GDM1 (cell line): ENCODE measurements at places on chromosomes 1 and 21.

GRCh38 chr1:113388621-113389358, 1.5 kb upstream of the MAGI3 start:
- no peak for DNase-seq

- DNase-seq, result no peak
These were observed 223.0 kb downstream of the PLA2G4A start for GRCh38 chr1:187051618-187052232.

GRCh38 chr1:184416481-184416880, 29.7 kb downstream of the C1orf21 start:
- no peak for DNase-seq

GRCh38 chr1:219476116-219476515, 136.8 kb downstream of the ZC3H11B start:
- no peak for DNase-seq

- no peak for DNase-seq
These were observed 23.0 kb downstream of the TATDN3 start for GRCh38 chr1:212814537-212815334.

DNA sequence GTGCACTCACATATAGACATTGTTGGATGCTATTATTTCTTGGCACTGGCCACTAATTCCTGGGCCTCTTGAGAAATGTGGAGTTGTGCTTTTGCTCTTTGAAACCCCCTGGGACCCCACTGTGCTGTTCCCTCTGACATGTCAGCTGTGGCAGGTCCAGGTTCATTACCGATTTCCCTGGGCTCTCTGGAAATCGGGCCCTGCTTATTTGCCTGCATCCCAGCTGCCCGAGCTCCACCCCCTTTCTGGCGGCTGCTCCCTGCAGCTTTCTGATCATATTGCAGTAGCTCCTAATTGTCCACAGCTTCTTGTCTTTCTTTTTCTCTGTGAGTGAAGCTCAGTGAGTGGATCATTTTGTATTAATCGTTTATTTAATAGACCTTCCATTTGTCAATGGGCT, 183.7 kb upstream of the FAM78B start:
- no peak for DNase-seq

DNA sequence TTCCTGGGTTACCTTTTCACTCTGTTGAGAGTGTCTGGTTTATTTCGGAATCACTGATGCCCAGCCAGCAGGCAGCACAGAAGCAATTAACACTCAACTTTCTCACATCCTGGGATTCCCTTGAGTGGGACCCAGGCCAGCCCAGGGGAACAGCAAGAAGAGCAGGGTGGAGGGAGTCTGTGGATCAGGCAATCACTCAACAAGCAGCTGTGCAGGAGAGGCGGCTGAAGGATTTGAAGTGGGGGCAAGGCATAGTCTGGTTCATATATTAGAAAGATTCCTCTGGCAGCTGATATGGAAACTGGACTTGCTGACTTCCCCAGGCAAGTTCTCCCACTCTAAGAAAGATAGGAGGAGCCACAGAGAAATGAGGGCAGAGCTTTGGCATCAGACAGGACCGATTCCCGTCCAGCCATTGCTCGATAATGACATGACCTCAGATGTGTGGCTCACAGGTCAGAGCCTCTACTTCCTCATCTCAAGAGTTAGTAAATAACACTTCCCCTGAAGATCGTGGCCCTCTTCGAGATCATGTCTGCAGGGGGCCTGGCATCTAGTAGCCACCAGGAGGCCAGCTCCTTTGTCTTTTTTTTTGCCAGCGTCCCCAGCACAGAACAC, 12.4 kb downstream of the EPHA8 start:
- no peak for DNase-seq

- no peak for DNase-seq
These were observed 14.2 kb downstream of the COL6A2 start for GRCh38 chr21:46111857-46112724.

GRCh38 chr1:154565876-154566275, 1.7 kb upstream of the CHRNB2 start:
- DNase-seq, result no peak

DNA sequence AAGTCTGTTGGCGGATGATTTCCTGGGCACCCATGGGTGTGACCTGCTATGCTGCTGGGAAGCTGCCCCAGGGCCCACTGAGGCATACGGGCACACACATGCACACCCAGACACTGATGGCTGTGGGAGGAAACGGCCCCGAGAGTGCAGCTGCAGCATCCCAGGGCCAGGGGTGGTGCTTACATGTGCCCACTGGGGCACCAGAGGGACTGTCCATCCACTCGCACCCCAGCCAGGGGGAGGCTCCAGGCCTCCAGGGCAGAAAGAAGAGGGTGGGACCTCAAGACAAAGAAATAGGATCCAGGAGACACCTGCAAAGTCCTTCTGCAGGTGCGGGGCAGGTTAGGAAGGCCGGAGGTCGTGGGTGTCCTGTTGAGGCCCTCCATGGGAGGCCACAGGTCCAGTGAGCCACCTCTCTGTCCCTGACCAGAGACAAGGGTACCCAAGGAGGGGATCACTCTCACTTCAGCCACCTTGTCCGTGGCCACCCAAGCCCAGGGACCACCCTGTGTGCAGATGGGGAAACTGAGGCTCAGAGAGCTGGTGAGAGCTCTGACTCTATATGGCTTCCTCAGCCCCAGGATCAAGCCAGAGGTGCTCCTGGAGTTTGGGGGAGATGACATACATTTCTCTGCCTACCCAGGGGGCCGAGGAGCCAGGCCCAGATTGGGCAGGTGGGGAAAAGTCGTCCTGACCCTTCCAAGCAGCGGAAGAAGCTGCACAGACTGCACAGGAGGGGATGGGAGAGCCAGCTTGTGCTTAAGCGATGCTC, 57.1 kb downstream of the WNT9A start:
- DNase-seq, result no peak

DNA sequence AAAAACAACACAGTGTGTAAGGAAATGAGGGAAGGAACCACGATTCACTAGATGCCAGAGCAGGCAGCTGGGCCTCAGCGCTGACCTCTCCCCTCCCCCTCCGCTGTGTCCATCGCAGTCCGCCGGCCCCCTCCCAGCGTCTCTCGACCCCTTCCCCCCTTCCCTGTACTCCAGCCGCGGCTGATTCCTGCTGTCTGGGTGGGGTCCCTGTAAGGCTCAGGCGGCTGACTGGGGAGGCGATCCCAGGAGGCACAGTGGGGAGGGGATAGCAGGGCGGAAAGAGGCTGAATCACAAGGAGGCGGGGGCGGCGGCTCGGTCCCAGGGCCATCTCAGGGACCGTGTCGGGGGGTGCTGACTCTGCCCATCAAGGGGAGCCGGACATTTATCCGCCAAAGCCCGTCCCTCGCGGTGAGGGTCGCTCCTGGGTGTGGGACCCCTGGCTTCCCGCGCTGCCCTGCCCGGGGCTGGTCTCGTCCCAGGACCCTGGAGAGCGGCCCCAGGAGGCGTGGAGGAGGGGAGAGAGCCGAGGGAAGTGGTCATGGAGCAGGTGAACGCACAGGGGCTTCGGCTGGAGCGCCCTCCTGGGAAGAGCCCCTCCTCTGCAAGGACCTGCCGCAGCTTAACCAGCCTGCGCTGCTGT, 241.9 kb downstream of the PTPRU start:
- no peak for DNase-seq

DNA sequence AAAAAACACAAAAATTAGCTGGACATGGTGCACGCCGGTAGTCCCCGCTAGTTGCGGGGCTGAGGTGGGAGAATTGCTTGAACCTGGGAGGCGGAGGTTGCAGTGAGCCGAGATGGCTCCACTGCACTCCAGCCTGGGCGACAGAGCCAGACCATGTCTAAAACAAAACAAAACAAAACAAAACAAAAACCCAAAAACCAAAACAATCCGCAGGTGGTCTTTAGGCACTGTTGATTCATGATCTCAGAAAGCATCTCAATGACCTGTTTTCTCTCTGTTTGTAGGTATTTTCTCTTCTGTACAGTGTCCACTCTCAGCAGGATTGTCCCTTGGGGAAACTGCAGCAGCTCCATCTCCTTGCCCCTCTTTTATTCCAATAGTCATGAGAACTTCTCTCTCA, 74.9 kb upstream of the ADGRL2 start:
- DNase-seq, result no peak

GRCh38 chr21:37292941-37293340, 25.8 kb upstream of the VPS26C start:
- DNase-seq, result no peak

DNA sequence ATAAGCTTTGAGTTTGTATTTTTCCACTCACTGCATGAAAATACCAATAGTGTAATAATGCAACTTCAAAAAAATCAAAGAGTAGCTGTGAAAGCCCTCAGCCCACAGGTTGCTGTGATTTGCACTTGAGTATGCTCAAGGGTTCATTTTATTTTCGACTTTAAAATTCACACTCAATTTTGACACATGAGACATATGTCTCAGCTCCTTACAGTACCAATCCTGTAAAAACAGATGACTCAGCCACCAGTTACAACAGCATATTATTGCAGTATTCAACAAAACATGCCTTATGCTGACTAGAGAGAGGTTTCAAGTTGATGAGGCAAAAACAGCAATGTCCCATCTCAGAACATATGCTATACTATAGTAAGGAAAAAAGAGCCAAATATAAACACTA, 66.1 kb downstream of the CYYR1 start:
- no peak for DNase-seq

DNA sequence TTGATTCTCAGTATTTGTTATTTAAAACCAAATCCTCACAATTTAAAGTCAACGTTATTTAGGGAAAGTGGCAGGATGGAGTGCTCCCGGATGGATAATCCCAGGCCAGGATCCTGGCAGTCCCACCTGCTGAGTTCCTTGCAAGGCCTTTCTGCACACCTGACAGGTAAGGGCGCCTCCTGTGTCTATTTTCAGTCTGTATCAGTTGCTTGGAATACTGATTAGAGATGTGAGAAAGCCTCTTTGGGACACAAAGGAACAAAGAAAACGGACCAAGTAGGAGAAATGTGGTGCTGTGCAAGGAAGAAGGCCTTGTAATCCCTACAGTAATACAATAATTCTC, 12.2 kb downstream of the STYXL2 start:
- DNase-seq, result no peak

GRCh38 chr1:231241750-231242149, 738 bp downstream of the GNPAT start:
- DNase-seq, result no peak

DNA sequence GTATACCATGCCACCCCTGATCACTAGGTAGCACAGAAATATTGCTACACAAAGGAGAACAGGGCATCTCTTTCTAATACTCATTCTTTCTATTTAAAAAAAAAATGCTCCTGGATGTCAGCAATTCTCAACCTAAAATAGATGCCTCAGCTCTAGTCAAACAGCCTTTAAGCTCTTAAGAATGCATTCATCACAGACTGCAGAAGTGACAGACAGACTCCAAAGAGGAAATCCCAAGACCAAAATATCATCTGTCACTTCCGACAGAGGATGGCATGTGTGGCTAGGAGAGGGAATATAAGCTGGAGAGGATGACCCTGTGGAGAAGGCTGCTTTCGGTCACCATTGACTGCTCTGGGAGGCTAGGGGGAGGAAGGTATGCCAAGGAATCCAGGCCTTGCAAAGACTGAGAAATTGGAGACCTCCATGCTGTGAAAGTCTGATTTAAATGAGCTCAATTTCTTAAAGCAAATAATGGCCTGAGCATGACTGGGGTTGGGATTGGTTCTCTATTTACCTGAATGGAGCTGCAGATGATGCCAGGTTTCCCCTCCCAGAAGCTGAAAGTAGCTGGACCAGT, 277.4 kb downstream of the BRINP2 start:
- DNase-seq, result no peak

DNA sequence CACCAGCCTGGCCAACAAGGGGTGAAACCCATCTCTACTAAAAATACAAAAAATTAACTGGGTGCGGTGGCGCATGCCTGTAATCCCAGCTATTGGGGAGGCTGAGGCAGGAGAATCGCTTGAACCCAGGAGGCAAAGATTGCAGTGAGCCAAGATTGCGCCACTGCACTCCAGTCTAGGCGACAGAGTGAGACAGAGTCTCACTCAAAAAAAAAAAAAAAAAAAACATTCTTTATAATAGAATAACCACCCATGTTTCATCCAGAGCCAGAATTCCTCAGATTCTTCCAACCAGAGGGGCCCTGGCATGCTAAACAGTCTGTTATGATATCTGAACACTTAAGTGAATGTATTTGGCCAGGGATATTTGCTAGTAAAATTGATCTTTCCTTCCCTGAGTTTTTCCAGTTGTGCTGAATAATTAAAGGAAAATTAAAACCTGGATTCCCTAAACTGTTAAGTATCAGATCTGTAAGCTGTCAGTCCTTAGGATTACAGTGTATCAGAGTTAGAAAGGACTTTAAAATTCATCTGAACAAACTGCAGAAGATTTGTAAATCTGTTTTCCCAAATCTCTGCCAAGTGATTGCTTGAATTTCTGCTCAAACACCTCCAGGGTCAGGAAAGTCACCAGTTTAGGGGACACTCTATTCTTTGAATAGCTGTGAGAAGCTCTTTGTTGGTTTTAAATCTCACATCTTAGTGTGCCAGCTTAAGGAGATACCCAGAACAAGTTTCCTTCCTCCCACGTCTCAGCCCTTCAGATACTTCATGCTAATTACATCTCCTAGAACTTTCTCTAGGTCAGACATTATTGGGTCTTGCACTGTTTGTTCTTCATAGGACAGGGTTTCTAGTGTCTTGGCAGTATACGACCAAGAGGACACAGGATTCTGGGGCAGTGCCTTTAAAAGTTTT, 84.6 kb upstream of the BMP8A start:
- no peak for DNase-seq

GRCh38 chr1:157390651-157391050, 161.7 kb downstream of the FCRL5 start:
- no peak for DNase-seq

DNA sequence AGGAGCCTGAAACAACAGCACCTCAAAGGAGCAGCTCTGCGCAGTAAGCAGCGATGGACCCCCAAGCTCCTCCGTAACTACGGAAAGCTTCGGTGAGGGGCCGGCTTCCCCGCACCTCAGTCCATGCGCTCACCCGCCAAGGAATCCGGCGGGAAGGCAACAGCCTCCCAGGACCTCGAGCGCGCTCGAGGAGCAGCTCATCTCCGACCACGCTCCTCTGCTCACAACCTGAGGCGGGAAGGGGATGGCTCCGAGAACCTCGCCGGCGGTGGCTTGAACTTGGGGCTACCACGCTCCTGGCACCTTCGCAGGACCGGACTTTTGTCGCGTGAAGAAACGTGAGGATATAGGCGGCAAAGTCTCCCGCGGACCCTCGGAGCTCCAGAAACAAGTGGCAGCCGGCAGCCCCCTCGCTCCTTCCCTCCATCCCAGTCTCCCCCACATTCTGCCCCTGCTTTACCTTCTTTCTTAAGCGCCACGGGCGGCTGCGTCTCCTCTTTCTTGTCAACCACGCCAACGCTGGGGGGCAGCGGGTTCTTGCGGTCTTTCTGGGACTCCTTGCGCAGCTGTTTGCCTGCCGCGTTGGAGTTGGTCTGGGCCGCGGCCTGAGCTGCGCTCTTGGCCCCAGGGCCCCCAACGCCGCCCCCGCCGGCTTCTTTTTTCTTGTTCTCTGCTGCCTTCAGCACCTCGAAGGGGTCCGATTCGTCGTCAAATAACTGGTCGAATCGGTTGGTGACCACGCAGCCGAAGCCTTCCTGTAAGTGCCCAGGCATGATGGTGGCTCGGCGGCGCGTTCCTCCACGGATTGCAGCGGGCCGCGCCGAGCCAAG, 459 bp downstream of the SERBP1 start:
- DNase-seq, result no peak
